Hindlimb muscle (tissue), 1 donor: ENCODE measurements at places on chromosomes 2 and 18.

GRCh38 chr2:121149384-121149783 is 135.6 kb downstream of the TFCP2L1 start:
- DNase-seq, result no peak

DNA sequence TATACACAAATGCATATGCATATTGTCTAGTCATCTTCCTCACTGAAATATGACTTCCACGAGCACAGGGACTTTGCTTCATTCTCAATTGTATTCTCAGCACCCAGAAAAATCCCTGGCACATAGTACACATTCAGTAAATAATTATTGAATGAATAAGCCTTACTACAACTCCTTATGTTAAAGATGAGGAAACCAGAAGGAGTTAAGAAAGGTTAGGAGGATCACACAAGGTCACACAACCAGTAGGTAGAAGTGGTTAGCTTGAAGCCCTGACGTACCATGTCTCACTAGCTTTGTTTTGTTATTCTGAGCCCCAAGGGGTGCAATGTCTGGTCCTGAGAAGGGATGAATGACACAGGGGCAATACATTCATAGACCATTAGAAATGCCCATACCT is 220.9 kb upstream of the PID1 start:
- no peak for DNase-seq

- DNase-seq, result no peak
These were observed 4.3 kb upstream of the MOCOS start for GRCh38 chr18:36183033-36183432.

DNA sequence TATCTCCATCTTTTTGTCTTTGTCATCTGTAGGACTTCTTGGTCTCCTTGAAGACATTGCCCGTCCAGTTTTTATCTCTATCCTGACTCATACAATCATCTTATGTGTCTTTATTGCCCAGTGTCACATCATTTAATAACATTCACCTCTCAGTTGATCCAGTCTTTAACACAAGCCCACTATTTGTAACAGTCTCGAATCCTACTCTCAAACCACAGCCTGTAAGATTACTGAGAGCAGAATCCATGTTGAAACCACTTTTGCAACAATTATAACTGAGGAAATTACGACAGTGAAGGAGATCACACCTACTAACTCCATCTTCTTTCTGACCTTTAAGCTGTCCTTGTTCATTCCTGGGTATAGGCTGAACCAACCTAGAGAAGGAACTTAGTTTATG is 1206.0 kb upstream of the ZEB2 start:
- no peak for DNase-seq

- no peak for DNase-seq
These were observed 163.6 kb upstream of the TMEM200C start for GRCh38 chr18:6058941-6059340.

DNA sequence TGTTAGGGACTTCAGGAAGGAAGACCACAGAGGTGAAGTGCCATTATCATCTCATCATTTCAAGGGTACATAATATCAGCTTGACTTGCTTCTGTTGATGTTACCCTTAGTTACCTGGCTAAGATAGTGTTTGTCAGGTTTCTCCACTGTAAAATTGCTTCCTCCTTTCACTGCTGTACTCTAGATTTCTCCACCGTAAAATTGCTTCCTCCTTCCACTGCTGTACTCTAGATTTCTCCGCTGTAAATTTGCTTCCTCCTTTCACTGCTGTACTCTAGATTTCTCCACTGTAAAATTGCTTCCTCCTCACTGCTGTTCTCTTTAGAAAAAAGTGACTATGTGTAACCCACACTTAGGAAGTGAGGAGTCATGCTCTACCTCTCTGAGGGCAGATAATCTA is 1460.3 kb downstream of the SUCLG1 start:
- no peak for DNase-seq

- no peak for DNase-seq
These were observed 38.4 kb upstream of the BIN1 start for GRCh38 chr2:127145280-127145895.

- DNase-seq, result no peak
These were observed 25.9 kb downstream of the TMSB10 start for GRCh38 chr2:84931384-84931821.

DNA sequence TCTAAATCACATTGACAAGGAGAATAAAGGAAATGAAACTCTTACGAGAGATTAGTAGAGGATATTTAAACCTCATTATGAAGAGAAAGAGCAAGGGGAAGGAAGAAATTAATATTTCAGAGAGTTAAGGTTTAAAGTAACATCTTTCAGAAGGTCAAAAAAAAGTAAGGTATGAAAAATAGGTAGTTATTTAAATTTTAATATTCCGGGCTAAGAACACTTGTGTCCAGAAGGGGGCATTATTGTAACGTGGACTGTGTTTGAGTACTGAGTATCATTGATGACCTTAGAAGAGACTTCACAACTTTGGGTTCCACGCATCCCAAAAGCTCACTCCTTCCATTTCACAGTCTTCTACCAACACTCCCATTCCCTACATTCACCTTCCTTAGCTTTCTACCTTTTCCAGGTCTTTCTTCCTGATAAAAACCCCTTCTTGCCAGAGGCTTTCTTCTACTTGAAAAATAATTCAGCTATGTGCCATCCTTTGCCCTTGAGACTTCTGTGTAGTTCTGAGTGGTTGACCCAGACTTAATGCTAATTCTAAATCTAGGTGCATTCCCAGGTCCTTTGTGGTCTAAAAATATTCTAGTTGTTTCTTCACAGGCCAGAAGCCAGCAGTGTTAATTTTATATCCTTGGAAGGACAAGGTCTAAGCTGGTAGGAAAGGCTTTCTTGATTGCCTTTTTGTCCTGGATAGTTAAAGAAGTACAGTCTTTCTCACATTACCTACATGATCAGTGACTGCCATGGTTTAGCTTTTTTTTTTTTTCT is 16.5 kb downstream of the DYNC1I2 start:
- DNase-seq, result no peak

- no peak for DNase-seq
These were observed 83.4 kb upstream of the RTN4 start for GRCh38 chr2:55133467-55134315.

DNA sequence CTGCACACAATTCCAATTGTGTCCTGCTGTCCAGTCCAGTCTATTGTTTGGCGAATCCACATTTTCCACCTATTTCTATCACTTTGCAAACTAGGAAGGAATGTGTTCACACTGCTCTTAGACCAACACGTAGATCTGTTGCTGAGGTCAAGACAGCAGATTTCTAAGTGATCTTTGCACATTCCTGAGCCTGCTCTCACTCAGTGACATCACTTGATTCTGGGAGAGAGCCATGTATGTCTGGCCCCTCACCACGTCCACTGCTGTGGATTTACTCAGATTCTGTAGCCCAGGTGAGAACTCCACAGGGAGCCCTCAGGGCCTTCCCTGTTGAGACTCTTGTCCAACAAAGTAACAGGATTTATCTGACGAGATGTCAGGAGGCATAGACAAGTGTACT is 317.2 kb downstream of the TSN start:
- DNase-seq, result no peak

- DNase-seq, result no peak
These were observed 2.6 kb upstream of the GAREM1 start for GRCh38 chr18:32473325-32473724.

DNA sequence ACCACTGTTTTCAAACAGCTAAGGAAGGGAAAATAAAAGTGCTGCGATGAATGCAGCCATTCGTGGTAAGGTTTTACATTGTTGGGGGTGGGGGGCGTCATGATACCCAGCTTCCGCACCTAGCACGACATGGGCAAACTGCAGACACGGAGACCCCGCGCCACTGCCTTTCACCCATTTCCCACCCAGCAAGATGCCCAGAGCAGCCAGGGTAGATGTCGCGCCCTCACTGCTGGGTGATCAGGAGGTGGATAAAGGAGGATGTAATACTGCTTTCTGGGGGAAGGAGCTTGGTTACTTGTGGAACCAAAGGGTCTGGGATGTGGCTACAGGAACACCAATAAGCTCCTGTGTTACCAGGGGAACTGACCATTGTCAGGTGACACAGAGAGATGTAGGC is 138.4 kb downstream of the ZNF516 start:
- DNase-seq, result no peak
